HFFc6 (cell line): ENCODE measurements at places on chromosomes 2 and 18. TPM values are rescaled to one million over a fixed set of nuclear protein-coding genes. Genes with fewer than 3 reads are reported as not detected.

Gene PRKCE
- 11.9 to 14.3 TPM (median 13.7 TPM) in 3 replicates for total RNA-seq

DNA sequence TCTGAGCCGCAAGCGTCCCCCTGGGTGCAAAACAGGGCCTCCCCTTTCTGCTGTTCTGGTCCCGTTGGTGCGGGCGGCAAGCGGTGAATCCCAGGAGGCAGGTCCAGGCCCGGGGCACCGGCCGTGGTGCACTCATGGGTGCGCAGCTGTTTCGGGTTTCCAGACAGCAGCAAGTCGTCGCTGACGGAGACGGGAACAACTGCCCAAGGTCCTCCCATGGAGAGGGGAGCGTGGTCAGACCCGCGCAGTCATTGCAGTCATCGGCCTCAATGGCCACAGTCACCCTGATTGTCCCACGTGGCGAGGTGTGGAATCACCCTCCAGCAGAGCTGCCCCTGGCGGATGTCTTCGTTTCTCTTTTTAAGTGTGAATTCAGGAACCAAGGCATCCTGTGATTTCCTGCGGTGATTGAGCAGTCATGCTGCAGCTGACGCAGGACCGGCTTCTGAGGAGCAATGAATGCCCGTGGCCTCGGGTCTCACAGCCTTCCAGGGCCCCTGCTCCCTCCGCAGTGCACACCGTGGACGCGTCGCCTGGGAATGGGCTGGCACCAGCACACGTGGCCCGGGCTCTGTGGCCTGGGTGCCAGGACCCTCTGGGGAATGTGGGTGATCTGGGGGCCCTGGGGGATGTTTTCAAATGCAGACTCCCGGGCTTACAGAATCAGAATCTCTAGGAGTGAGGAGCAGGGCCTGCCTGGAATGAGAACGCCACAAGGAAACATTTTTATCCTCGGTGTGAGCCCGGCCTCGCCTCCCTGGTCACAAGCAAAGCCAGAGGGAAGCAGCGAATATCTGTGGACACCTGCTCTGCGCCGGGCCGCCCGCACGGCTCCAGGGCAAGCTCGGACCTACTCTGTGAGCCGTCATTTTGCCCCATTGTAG lies 244.2 kb upstream of the SALL3 start:
- DNase-seq = no peak

DNA sequence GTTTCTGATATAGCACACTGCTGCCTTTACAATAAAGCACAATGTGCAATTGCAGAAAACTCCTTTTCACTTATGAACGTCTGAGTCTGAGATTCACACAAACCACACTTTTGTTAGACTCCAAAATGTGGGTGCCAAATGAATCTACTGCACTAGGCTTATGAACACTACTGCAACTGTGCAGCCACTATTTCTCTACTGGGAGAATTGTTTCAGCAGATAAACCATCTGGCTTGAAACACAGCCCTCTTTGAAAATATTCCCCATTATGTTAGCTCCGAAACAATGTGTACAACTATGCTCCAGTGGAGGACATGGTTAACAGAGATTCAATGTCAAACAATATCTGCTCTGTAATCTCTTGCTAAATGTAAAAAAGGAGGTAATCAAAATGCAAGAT lies 188.7 kb upstream of the ZEB2 start:
- DNase-seq = no peak

Gene CMPK2
- not detected in 3 replicates for total RNA-seq

GRCh38 chr2:66771359-66771976 lies 336.5 kb downstream of the MEIS1 start:
- peak; percentile 3 for DNase-seq

Gene LRP2
- not detected in 3 replicates for total RNA-seq

Gene ATOH8
- 35.5 to 50.7 TPM (median 43.3 TPM) in 3 replicates for total RNA-seq

DNA sequence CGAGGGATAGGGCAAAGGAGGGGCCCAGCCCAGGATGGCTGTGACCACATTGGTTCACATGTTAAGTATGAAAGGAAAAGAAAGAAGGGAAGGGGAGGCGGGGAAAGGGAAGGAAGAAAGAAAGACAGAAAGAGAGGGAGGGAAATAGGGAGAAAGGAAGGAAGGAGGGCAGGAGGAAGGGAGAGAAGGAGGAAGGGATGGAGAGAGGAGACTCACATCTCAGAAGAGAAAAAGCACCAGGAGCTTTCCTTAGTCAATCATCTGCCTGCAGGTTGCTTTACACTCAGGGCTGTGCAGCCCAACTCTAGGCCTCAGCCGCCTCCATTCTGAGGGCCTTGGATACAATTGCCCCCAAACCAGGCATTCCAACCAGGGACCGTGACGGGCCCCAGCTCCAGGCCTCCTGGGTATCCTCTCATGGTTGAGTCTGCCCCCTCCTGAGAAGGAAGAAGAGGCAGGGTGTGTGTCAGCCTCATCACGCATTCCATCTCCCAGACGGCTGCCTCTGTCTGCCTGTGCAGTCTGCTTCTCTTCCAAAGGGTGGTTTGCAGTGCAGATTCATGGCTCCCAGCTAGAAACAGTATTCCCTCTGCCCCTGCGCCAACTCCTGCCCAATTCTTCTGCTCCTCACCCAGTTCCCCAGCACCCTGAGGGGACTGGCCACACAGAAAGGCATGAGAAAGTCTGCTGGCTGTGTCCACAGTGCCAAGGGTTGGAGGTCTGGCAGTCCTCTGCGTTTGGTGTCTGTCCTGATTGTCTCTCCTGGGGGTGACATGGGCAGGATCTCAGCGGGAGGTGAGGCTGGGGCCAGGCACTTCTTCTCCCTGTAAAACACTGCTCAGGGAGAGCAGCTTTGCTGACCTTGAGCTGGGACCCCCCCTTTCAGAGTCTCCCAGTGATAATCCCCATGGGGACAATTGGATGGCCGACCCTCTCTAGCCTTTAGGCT lies 163.3 kb downstream of the SMAD7 start:
- DNase-seq = no peak
